ENCODE measurements at places on chromosomes 2 and 18. TPM values are rescaled to one million over a fixed set of nuclear protein-coding genes. Genes with fewer than 3 reads are reported as not detected.

Gene SCYGR5
- not detected for total RNA-seq

Gene CTAGE1
- not detected for total RNA-seq

Gene SIGLEC15
- 0.66 TPM for total RNA-seq

Gene PAX3
- 2.3 TPM for total RNA-seq

Gene TRIM43
- not detected for total RNA-seq

Gene IL37
- not detected for total RNA-seq

Gene SERPINB13
- not detected for total RNA-seq

Gene TNS1
- total RNA-seq: 577 TPM

Gene SERPINB10
- total RNA-seq: not detected

Gene SCN2A
- 2.0 TPM for total RNA-seq

Gene TRAPPC12
- 89.6 TPM for total RNA-seq

Gene CYBRD1
- 761 TPM for total RNA-seq

Gene FHOD3
- total RNA-seq: 1.9 TPM

Gene METTL4
- total RNA-seq: 4.0 TPM

Gene MYCN
- total RNA-seq: 0.59 TPM

Gene LRP2
- 19.7 TPM for total RNA-seq

Gene CERKL
- 0.29 TPM for total RNA-seq

Gene TXNDC2
- not detected for total RNA-seq

Gene KIF3C
- 6.0 TPM for total RNA-seq

Gene HOXD11
- total RNA-seq: not detected

Gene XDH
- 1.3 TPM for total RNA-seq

Gene CDK15
- total RNA-seq: 0.33 TPM

Gene ANXA4
- total RNA-seq: 65.6 TPM

Gene IL18R1
- 7.2 TPM for total RNA-seq

Gene BMP10
- total RNA-seq: not detected

Gene GALR1
- not detected for total RNA-seq

Gene CPSF3
- 23.1 TPM for total RNA-seq

Gene CFAP221
- 3.5 TPM for total RNA-seq

Gene LRATD1
- 10.0 TPM for total RNA-seq

Gene BOD1L2
- total RNA-seq: not detected

Gene SLC14A1
- total RNA-seq: 2.6 TPM

Gene PLGLB2
- total RNA-seq: 4.0 TPM

Gene ERMN
- 1.4 TPM for total RNA-seq

Gene DSC3
- 54.3 TPM for total RNA-seq

Gene FAM237A
- not detected for total RNA-seq

Gene UCN
- total RNA-seq: 0.80 TPM

Gene SERPINB2
- 0.32 TPM for total RNA-seq

Gene SLC38A11
- not detected for total RNA-seq

Gene EPB41L3
- 90.5 TPM for total RNA-seq

Gene SLC4A5
- total RNA-seq: 2.1 TPM

Gene ALLC
- not detected for total RNA-seq

Gene CCDC178
- 1.6 TPM for total RNA-seq

Gene ATOH8
- 167 TPM for total RNA-seq

Gene LOXL3
- total RNA-seq: 6.6 TPM

Gene VAMP5
- 33.8 TPM for total RNA-seq

Gene LRRTM4
- 1.6 TPM for total RNA-seq

Gene SEMA4C
- 31.5 TPM for total RNA-seq

Gene ABHD1
- total RNA-seq: not detected

Gene EVX2
- total RNA-seq: not detected

Gene RAD51AP2
- total RNA-seq: under 0.01 TPM

Gene INO80B
- 26.2 TPM for total RNA-seq

Gene GTF2A1L
- not detected for total RNA-seq

Gene ZNF638
- total RNA-seq: 290 TPM

Gene LIPT1
- 11.0 TPM for total RNA-seq

Gene CFAP65
- total RNA-seq: 0.33 TPM
